ENCODE measurements at places on chromosomes 12 and 14.

GRCh38 chr12:76762601-76762980 is 1.3 kb upstream of the ZDHHC17 start:
- no peak for DNase-seq

DNA sequence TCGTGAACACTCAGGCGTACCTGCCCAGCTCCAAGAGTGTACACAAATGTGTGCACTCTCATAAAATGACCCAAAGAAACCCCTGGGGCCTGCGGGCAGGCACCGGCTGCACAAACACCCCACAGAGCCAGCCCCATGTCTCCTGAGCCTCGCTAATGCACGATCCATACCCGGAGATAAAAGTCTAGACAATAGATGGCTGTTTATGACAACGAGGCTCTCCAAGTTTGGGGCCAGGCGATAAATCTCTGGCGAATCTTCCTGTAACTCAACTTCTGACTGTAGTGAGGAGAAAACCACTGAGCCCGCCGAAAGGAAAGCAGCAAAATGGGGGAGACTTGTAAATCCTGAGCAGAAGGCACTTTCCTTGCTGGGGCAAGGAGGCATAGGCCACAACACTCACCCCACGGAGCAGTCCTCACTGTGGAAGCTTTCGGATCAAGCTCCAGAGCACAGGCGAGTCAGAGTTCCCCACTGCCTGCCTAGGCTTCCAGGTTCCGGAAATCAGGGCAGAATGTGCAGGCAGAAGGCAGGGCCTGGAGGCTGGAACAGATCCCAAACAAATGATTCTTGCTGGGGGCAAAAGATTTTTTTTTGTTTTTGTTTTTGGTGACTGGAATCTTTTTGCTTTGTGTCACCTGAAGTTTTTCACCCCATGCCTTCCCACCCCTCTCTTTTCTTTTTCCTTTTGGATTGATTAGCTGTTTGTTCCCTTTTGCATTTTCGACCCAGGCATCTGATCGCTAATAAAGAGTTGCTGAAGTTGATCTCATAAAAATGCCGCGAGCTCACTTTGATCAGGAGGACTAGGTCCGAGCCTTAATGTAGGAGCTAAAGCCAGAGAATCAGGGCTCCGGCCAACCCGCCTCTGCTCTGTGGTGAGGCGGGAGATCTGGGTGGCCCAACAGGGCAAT is 4.5 kb upstream of the HOXC11 start:
- no peak for DNase-seq

- DNase-seq = no peak
Measured at GRCh38 chr12:54229624-54230212, 40.9 kb upstream of the SMUG1 start.

- no peak for DNase-seq
Measured at GRCh38 chr14:55706893-55707292, 126.9 kb downstream of the KTN1 start.

DNA sequence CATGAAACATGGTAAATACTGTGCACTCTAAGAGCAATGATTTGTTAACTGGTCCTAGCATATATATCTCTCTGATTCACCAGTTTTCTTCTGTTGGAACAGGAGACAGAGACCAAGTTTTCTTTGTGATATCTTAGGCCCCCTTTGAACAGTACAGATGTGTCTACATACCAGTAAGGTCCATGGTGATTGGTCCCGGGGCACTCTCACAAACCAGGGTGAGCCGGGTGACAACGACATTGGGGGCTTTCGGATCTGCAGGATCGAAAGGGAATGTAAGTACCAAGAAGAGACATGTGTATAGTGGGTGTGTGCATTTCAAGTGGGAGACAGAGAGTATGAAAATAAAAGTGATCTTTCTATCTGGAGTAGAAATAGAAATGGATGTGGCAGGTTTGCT is 11.3 kb upstream of the ERP27 start:
- peak; percentile 46 for DNase-seq

- DNase-seq = no peak
Measured at GRCh38 chr12:10409392-10409791, at the start of gene KLRC4. TSS of gene KLRC4 (minus strand) at chr12:10409757. CDS start at chr12:10409575, 182 bp downstream.

- DNase-seq = no peak
Measured at GRCh38 chr12:58293308-58293982, 352.1 kb downstream of the ATP23 start.

- no peak for DNase-seq
Measured at GRCh38 chr12:91127751-91128150, 16.5 kb upstream of the LUM start.

DNA sequence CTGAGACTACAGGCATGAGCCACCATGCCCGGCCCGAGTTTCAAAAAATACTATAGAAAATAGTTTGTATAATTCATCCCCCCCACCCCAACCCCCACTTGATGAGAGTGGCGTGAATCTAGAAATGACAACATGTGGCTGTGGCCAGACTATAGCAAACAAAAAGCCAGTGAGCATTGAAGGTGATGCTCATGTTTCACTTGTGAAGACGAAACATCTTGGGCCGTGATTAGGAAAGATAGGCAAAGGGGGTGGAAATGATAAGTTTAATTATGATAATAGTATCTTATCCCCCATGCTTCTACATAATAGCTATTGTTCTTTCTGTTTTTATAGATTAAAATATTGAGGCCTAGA is 8.5 kb downstream of the BORCS5 start:
- no peak for DNase-seq

- DNase-seq = peak; percentile 13
Measured at GRCh38 chr12:111450676-111451075, 45.0 kb downstream of the SH2B3 start.

DNA sequence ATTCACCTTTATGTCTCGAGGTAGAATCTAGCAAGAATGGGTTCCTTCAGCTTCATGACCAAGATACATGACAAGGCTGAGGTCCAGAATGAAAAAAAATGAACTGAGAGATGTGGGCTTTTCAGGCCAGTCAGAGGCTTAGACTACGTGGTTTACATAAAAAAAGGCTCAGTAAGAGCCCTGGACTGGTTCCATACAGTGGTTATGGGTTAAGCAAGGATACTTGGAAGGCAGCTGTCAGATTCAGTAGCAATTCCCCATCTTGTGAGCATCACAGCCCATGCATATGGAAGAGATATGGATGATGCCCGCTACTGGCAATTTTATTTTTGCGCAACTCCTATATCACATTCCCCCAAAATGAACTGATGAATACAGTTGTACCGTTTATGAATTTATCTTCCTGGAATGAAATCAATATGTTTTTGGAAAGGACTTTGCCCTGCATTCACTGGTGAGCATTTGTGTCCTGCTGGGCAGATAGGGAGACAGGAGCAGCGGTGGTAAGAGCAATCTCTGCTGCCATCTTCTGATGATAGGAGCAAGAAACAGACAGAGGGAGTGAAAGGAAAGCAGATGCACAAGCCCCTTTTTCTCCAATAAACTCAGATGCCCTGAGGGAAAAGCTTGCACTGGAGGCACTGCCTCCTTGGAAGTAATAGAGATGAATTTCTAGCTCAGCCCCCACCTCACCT is 280.4 kb downstream of the GALC start:
- no peak for DNase-seq

DNA sequence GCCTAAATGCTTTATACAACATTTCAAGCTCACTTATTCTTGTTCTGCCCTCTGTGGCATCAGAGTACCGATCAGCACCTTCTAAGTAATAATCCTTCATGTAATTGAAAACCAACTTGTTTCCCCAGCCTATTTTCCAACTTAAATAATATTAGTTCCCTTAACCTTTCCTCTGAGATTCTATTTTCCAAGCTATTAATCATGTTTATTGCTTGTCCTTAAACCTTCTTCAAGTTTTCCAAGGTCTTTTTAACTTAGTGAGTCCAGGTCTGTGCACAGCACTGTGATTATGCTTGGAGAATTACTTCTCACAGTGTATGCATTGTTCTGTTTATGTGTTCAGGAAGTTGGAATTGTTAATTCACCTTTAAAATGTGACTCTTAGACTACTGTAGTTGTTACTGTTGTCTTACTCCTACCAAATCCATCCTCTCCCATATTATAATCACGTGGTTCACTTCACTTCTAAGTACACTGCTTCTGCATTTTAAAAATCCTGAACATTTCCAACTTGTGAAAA is 1039.3 kb upstream of the FOXG1 start:
- no peak for DNase-seq

- DNase-seq = no peak
Measured at GRCh38 chr14:23114669-23115038, 4.4 kb downstream of the CEBPE start.

DNA sequence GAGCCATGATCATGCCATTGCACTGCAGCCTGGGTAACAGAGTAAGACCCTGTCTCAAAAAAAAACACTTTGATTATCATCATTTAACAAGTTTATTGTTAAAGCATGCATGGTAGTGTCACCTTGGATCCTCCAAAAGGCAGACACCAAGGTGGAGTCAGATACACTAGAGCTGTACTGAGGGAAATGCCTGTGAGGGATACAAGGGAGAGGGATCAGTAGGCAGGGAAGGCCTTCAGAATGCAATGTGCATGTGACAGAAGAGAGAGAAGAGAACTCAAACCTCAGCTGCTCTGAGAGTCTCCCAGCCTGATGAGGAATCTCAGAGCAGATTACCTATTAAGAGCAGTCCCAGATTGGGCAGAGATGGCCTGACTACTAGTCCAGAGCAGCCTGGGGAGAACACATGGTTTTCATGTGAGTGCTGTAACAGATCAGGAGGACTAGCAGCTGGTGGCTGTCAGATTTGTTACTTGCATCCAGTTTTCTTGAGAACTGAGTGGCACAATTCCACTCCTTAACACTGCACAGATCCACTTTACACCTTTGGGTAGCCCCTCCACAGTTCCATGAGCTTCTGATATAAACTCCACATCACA is 38.0 kb upstream of the A2ML1 start:
- no peak for DNase-seq

GRCh38 chr12:125192690-125193221 is 127.5 kb downstream of the AACS start:
- DNase-seq = no peak

DNA sequence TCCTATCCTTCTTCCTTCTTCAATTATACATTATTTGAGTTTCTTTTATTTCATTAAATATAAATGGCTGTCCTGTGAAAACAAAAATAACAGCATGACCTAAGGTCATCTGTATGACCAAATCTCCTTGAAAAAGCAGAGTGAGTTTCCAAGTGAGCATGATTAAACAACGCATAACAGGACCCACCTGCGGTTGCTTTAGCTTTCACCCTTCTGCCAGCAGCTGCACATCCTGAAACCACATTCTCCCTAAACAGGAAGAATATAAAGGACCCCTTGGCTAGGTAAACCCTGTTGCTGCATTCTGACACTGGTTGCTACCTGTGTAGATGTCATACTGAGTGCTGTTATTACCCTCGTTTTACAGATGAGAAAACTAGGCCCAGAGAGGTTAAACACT is 42.8 kb upstream of the CPM start:
- no peak for DNase-seq

DNA sequence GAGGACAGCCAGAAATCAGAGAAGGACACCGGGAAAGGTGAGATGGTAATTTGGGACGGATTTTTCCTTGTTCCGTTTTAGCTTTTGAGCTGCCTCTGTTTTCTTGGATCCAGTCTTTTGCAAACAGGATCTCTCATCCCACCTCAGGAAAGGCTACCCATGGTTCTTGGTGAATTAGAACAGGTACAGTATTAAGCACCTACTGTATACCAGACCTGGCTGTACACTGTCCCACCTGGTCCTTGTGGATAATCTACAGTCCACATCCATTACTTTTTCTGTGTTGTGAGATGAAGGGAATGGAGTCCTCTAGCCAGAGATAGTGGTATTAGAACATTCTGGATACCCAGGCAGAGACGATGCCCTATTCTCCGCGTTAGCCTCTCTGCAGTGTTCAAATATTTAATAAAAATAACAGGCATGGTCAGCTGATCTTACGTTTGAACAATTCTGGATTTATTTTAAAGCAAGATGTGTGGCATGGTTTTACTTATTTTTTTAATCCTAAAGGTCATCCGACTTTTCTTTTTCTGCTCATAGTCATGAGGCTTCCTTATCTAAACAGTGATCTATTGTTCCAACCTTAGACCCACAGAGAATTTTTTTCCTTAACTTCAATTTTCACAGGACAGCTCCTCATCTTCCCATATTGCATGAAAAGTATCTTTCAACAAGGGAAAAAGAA is 18.8 kb downstream of the PLXNC1 start:
- DNase-seq = no peak

DNA sequence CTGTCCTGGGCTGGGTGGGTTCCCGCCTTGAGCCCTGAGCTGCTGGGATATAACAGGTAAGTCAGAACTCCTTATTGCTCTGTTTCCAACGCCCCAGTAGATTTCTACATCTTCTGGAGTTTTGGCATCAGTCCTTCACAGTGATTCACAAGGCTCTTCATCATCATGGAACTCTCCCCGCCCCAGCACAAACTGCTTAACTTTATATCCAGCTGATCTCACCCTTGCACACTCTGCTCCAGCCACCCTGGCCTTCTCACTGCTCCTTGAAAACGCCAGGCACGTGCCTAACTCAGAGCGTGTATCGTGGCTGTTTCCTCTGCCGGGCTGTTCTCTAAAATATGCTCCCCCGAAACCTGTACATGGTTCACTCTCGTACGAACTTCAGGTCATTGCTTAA is 264.9 kb downstream of the NOVA1 start:
- no peak for DNase-seq

GRCh38 chr14:22200977-22201605 is 387.9 kb downstream of the DAD1 start:
- no peak for DNase-seq

DNA sequence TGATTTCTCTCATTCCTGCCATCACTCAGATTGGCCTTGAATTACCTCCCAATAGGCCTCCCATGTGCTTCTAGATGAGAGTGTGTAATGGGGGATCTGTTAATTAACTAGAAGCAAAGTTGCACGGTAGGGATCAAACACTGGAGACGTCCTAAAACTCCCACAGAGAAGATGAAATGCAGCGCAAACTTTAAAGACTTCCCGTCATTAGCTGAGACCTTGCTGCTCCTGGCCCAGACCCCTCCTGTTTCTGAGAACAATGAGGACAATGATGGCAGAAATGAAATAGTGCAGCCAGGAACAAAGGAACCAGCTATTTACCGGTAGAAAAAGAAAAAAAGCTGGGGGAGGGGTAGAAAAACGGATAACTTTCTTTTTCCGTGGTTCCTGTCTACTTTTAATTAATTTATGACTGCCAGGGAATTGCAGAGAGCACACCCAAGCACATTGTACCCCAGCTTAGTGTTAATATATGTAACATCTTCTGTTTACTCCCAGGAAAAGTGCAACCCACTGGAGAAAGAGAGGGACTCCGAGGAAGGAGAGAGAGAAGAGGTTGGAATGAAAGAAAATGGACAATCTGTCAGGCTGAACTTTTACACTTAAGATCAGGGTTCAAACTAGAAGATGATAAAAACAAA is 280.7 kb upstream of the SOX5 start:
- no peak for DNase-seq

DNA sequence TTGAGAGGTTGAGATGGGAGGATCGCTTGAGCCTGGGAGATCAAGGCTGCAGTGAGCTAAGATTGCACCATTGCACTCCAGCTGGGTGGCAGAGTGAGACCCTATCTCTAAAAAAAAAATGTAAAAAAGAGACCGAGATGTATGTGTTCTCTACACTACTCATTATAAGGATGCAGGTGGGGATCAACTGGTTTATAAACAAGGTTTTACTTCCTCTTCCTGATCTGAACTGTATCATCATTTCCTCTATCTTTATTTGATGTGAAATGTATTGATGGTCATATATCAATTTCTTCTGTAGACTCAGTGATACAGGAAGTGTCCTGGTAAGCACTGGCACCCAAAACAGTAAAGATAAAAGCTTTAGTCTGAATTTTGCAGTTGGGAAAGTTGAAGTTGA is 20.1 kb upstream of the USP44 start:
- no peak for DNase-seq

All from activated T-cell treated with anti-CD3 and anti-CD28 coated beads, Interleukin-2, amount 50 U/mL, for 48 hours (primary cell).